ENCODE measurements at places on chromosomes 3 and 15.
A peak's percentile ranks its signal among the peaks of the same experiment; 100 is the strongest.

GRCh38 chr3:35422836-35423601 is 216.3 kb upstream of the ARPP21 start:
- no peak for DNase-seq

- DNase-seq, result no peak
Measured at GRCh38 chr3:139326707-139327106, 17.1 kb upstream of the MRPS22 start.

DNA sequence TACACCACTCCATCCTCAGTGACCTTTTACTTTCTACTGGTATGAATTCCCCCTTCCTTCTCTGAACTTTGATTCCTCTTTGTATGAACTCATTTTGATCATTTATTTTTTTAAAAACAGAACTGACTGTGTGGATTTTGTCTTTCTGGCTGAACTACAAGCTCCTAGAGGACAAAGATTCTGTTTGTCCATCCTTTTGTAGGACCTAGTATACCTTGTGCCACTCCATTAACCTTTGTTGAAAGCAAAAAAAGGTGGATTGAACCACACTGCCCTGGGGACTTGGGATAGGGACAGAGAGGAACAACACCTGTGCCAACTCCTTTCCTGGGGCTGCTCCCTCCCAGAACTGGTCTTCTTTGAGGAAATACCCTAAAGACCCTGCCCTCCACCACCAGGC is 23.6 kb downstream of the FSTL1 start:
- DNase-seq, result no peak

DNA sequence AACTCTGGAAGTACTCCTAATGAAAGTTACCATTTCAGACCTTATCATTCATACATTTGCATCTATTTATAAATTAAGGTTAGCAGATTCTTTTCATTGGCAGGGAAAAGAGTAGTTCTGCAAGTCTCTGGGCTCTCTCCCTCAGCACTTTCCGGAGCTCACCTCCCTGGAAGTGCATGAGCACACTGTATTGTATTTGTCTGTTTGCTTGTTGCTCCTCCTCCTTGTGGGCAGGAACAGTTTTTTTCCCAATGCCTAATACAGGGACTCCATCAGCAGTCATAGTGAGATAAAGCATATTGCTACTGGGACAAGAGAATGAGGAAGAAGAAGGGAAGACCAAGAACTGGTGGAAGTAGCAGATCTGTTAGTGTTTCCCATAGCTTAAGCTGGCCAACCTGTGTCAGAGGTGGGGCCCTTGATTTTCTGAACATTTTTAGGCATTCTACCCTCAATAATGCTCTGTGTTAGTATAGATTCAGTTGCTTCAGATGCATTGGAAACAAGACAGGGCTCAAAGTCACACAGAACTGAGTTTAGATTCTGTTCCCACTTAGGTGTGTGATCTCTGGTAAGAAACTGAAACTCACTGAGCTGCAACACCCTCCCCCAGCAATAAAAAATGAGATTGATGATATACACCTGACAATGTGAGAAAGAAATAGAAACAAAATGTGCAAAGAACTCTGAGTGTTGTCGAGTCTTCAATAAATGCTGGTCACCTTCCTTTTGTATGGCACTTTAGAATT is 407.8 kb downstream of the TUSC7 start:
- DNase-seq, result no peak

- DNase-seq, result peak; percentile 13
Measured at GRCh38 chr3:133572158-133573053, 1.1 kb upstream of the CDV3 start.

- DNase-seq, result peak; percentile 59
Measured at GRCh38 chr3:149494022-149494758, 19.7 kb downstream of the TM4SF4 start.

GRCh38 chr3:116929505-116930222 is 220.1 kb downstream of the TUSC7 start:
- no peak for DNase-seq

GRCh38 chr3:102447272-102447671 is 12.5 kb downstream of the ZPLD1 start:
- no peak for DNase-seq

DNA sequence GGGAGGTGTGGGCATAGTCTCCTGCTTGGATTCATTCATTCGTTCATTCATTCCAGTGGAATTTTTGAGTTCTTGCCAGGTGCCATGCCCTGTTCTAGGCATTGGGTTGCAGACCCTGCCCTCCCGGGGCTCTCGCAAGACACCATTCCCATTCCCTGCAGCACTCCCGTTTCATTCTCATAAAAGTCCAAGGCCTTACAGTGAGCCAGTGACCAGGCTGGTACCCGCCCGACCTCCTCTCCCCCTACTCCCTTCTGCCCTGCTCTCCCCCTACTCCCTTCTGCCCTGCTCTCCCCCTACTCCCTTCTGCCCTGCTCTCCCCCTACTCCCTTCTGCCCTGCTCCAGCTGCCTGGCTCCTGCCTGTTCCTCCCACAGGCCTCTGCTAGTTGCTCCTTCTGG is 41.9 kb downstream of the AMOTL2 start:
- DNase-seq, result no peak

- peak; percentile 19 for DNase-seq
Measured at GRCh38 chr3:50515565-50516439, 12.4 kb upstream of the CACNA2D2 start.

DNA sequence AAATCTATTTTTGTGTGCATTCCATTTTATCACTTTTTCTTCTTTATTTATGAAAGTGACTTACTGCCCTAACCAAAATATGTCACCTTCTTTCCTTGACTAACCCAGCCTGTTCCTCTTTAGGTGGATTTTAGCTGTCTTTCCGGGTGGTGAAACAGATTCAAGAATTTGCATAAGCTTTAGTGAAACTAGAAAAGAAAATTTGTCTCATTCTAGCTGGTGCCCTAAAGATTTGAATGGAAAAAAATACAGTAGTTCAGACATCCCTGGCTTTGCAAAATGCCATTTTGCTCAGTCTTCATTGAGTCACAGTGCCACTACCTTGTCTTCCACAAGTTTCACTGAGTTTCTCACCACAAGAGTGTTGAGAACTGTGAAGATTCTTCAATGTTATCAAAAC is 28.2 kb upstream of the CCDC50 start:
- DNase-seq, result no peak

- DNase-seq, result no peak
Measured at GRCh38 chr3:143806038-143806437, 42.2 kb downstream of the SLC9A9 start.

DNA sequence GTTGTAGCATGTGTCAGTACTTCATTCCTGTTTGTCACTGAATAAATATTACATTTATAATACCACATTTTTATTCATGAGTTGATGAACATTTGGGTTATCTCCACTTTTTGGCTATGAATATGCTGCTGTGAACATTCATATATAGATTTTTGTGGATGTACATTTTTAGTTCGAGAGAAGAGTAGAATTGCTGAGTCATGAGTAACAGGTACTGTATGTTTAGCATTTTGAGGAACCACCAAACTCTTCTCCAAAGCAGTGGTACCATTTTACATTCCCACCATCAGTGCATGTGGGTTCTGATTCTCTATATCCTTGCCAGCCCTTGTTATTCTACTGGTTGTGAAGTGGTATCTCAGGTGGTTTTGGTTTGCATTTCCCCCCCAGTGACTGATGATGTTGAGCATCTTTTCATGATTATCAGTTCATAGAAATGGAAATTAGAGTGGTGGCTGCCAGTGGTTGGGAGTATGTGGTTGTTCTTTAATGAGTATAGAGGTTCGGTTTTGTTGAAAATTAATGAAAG is 59.6 kb downstream of the CCDC66 start:
- DNase-seq, result no peak

GRCh38 chr15:41827290-41827879 is 507 bp upstream of the JMJD7 start:
- DNase-seq, result peak; percentile 37

DNA sequence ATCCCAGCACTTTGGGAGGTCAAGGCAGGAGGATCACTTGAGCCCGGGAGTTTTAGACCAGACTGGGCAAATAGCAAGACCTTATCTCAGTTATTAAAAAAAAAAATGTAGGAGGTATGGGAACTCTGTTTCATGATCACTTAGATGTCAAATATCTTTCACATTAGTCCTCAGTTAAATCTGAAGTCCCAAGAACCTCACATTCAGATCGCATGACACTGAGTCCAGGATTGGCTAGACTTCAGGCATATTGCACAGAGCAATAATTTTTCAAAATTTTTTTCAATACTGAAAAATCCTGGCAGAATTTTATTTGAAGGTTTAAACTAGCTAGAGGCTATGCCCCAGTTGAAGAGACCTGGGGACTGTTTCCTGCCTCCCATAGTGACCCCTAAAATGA is 56.3 kb upstream of the ZNF148 start:
- no peak for DNase-seq

DNA sequence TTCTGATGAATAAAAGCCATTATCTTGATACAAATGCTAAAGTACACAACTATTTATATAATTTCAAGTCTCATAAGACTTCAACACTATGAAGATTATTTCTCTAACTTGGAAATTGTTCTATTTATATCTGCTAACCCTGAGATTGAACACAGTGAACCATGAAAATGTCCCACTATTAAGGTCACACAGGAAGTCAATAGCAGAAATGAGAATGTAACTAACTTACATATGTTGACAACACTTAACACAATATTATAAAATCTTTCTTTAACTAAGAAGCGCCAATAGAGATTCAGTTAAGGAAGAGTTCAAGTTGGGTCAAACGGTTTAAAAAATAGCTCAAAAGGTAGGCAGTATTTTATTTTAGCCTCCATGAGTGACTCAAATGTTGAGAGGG is 551.8 kb upstream of the CBLB start:
- no peak for DNase-seq

GRCh38 chr3:195040773-195041520 is 230.0 kb downstream of the XXYLT1 start:
- DNase-seq, result no peak

GRCh38 chr15:51369451-51369761 is 28.0 kb downstream of the GLDN start:
- DNase-seq, result no peak

GRCh38 chr3:168394439-168394838 is 298.7 kb upstream of the GOLIM4 start:
- no peak for DNase-seq

- no peak for DNase-seq
Measured at GRCh38 chr3:111476701-111477100, 65.3 kb upstream of the CD96 start.

DNA sequence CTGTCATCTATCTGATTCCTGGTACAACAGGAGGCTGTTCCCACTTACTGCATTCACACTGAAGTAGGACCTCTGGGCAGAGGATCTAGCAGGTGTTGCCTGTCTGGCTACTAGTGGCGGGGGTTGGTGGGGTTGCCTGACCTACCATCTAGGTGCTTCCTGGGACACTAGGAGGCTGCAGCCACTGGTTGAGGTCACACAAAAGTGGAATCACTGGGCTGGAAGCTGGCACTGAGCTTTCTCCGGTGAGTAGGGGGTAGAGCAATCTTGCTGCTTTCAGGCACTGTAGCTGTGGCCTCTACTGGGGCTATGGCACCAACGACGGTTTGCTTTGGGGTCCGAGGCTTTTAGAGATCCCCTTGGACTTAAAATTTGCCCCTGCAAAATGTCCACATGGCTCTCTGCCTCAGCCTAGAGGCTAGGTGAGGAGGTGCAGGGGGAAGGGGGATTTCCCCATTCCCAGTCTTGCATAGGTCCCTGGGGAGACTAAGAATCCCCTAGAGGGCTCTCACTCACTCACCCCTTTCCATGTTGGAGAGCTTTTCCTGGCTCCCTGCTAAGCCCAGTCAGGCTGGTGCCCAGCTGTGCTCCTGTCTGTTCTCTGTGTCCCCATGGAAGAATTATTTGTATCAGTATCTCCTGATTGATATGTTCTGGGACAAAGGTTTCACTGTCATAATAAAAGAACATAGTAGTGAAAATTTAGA is 397.7 kb upstream of the EPHA6 start:
- DNase-seq, result no peak

DNA sequence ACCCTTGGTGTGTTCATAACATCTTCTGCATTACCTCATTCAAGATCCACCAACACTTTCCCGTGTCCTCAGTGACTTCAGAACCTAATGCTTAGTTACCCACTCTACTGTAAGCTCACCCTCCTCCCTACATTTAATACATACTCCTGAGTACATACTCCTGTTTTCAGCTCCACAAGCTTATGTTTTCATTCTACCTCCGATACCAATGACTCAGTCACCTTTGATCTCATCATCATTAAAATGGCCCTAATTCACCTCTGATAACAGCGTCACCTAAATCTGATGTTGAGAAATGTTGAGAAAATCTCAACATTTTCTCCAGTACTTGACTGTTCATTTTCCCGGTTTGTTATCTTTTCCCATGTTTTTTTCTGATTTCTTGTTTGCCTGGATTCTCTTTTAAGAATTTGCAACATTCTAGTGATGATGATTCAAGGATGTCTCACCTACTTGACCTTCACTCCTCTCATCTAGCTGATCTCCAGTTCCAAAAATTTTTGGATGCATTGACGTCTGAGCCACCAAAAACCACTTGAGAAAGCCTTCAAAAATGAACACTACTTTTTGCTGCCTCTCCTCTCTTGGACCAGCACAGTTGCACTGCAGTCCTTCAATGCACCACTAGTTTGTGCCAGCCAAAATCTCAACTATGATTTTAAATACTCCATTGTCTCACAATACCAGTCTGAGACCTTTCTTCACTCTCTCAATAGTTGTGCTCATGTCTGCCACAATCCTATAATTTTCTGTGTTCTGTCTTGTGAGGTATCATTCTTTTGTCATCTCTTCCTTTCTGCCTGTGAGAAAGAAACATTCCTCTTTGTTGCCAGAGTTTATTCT is 220.7 kb upstream of the SEMA6D start:
- no peak for DNase-seq

DNA sequence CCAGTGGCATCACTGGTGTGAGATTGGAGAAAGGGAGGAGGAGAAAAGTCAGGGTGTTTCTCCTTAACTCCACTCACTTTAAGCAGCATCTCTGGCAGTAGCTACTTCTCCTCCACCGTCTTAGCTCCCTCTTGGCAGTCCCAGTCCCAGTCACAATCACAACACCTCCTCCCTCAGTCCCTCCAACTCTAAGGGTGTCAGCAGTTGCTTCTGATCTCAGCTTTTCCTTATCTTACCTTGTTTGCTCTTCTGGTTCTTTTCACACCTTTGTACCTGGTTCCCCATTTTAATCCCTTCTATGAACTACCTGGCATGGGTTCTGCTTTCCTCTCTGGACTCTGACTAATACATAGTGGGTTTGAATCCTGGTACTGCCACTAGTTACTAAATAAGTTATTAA is 188.3 kb upstream of the CTDSPL start:
- no peak for DNase-seq

GRCh38 chr15:44715142-44715796 is 4.0 kb downstream of the B2M start:
- no peak for DNase-seq

DNA sequence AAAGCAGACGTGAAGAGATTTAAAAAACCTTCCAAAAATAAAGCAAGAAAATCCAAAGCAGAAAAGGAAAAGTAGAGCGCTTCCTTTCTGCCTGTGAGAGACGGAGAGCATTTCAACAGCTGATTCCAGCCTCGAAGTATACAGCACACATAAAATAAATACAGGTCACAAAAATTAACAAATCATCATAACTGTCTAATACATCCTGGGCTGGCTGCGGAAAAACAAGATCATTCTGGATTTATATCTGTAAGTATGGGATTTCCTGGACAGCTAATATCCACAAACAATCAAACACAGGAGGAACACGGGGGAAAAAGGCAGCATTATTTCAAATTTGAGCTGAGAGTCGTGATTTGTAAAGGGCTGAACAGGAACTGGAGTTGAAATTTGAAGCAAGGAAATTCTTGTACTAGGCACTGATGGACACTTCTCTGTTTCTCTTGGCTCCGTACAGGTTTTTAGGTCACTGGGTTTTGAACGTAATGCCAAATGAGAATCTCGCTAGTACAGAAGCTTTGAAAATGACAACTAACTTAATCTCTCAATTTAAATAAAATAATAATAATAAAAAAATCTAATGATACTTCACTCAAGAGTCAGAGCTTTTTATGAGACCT is 577.7 kb downstream of the FOXP1 start:
- DNase-seq, result no peak

All from stimulated activated naive CD8-positive, alpha-beta T cell treated with anti-CD3 and anti-CD28 coated beads, Interleukin-15, Interleukin-2, amounts not matched to agents 100 U/mL and 50 U/mL, for 24 hours (primary cell).